AG09319 (cell line): ENCODE measurements at places on chromosomes 5 and 9.

DNA sequence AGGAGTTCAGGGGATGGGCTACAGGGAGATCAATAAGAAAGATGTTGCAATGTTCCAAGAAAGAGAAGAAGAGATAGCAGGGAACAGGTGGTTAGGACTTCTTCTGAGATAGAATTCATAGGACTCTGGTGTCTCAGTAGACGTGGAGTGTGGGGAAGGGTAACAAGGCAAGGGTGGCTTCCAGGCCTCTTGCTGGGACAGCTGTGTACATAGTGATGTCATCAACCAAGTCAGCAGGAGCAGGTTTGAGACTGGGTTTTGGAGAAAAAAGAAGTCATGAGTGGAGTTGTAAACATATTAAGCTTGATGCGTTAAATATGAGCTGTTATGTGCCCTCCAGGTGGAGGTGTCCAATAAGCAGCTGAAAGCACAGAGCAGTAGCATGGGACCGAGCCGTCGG is 211.8 kb upstream of the RASEF start:
- DNase-seq = no peak

GRCh38 chr9:15469406-15469805 is 41.4 kb downstream of the PSIP1 start:
- no peak for DNase-seq

GRCh38 chr9:124602204-124602603 is 95.0 kb upstream of the NR5A1 start:
- no peak for DNase-seq

GRCh38 chr5:76679231-76679630 is 36.7 kb upstream of the F2R start:
- DNase-seq = no peak

DNA sequence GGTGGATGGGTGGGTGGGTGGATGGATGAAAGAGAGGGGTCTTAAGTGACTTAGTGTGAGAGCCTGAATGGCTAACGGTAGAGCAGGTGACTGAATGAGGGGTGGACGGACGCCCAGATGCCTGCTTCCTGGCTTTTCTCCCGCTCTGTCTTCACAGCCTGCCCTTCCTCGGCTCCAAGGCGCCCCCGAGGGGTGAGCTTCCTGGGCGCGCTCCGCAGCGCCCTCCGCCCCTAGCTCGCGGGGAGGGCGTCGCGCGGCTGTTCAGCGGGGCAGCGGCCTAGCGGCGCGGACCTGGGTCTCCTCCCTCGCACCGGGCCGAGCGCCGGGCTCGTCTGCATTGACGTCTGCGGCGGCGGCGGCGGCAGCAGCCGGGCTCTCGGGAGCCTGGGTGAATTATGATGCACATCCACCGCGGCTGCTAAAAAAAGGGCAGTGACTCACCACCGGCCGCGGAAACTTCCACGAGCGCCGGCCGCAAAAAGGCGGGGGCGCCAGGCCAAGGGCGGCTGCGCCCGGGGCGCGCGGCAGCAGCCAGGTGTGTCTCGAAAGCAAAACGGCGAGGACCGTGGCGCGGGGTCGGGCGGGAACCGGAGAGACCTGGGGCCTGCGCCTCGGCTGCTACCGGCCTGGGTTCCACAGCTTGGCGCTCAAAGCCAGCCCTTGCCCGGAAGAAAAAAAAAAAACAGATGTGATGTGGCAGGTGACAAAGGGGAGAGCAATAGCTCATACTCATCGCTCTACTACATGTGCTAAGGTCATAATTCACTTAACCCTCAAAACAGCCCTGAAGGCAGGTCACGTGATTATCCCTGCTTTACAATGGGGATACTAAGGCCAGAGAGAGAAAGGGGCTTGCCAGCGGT is 143.0 kb upstream of the ADRA1B start:
- peak; percentile 40 for DNase-seq
